Muscle of leg (tissue), 16 donors: ENCODE measurements at places on chromosomes 11 and 22.

DNA sequence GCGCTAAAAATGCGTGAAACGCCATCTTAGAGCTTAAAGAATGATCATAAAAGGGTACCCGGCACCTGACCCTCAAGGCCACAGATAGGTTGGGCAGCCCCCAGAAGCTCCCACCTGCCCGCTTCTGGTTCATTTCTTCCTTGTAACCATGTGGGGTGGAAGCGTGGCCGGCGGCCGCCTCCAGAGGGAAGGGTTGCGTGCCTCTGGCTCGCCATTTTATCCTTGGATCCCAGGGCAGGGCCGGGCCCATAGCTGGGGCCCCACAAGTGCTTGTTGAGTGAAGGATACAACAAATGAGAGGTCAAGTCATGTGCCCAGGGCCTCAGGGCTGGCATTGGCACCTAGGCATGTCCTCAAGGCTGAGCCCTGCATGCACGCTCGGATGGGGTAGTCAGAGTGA is 5.9 kb downstream of the PCNX3 start:
- no peak for DNase-seq

DNA sequence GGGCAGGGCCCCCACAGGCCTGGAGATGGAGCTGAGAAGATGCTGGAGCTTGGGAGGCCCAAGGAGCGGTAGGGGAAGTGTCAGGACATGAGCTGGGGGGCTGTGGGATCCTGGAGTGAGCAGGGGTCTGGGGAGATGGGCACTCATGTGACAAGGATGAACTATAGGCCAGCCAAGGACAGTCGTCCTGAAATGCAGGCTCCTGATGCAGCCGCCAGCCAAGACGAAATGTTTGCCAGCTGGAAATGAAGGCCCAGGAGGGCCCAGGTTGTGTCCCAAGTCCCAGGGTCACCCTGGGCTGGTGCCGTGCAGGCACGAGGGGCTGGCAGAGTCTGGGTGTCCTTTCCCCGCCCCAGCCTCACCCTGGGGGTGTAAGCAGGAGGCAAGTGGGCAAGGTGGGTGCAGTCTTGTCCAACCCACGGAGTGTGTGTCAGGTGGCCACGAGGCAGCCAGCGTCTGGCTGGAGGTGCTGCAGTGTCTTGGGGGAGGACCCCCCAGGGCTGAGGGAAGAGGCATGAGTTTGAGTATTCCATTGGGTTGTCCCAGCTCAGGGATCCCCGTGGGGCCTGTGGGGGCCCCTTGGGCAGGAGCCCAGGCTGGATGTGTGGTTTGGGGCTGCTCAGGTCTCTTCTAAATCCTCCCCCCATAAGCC is 21.4 kb downstream of the MRGPRG start:
- DNase-seq, result no peak

GRCh38 chr11:111733611-111734088 is 32.5 kb downstream of the PPP2R1B start:
- DNase-seq, result peak; percentile 50

- DNase-seq, result no peak
Observed at GRCh38 chr22:23709107-23709506, 18.3 kb downstream of the RGL4 start.

DNA sequence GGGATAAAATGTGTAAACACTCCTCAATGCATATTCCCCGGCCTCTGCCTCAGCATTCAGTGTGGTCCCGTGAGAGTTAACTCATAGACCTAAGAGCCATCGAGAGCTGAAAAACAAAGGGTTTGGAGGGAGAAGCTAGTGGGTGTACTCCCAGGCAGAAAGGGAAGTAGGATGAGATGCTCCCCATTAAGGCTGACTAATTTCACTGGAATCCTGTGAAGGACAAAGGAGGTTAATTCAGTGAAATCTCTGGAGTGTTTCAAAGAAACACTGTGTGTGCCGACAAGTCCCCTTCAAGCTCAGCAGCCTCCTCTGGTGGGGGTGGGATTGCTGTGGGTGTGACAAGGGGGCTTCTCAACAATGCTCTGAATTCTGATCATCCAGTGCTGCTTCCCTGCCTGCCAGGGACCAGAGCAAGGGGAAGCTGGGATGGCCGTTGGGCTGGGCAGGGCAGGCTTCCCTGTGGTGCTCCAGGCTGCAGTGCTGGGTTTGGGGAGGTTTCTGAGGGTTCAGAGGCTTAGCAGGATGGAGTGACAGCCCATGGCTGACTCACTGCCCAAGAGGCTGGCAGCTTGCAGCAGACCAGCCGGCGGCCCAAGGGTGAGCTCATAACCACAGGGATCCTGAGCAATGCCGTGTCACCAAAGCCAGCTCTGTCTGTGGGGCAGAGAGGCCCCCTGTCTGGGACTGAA is 61.4 kb upstream of the BMAL1 start:
- no peak for DNase-seq

DNA sequence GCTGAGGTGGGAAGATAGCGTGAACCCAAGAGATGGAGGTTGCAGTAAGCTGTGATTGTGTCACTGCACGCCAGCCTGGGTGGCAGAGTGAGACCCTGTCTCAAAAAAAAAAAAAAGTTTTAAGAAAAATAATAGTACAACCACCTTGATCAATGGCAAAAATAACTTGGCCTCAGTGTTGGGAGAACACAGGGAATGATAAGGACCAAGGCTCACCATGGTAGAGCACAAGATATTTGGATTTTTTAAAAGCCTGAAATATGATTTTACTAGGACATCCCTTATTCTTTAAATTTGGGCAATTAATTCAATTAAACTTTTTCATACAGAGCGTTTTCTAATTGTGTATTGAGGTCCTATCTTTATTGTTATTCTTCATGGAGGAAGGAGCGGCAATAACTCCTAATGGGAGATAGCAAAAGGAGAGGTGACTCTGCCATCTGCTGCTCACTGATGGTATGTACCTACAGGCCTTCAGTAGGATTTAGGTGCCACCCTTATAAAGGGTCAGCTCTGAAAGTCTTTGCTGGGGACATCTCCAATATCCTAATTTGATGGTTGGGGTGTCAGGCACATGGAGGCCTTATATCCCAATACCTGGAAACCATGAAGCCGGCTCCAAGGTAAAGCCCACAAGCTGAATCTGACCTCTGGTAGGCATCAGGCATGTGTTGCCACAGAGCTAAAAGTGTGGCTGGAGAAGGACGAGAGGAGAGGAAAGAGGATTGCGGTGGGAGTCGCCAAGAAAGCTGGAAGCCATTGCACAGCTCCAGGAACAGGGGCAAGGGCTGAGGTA is 21.9 kb upstream of the POLD3 start:
- peak; percentile 44 for DNase-seq

DNA sequence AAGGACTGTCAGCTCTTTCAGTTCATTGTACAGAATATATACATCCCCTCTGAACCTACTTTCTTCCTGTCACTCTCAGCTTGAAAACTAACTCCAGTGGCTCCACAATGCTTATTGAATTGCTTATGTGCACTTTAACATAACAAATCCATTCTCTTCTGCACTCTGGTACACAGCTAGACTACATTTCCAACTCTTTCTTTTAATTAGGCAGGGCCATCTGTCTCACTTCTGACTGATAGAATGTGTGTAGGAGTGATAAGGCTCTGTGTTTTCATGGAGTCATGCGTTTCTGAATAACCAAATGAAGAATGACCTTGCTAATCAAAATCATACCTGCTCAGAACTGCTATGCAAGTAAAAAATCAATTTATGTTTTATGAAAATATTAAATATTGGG is 278.5 kb upstream of the CCDC179 start:
- DNase-seq, result no peak

DNA sequence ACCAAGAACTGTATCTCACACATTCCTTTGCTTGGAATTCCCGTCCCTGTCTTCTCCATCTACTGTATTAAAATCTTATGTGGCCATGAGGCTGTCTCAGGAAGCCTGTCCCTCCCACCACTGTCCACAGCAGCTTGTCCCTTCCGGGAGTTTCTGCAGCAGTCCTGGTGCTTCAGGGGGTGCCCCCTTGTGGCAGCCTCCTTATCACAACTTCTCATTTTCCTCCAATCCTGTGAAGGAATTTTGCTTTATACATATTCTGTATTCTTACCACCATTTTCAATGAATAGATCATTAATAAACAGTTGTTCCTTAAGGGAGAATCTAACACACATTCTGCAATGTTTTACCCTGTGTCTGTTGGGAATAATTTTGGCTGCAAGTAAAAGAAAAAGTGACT is 220.4 kb upstream of the RAG2 start:
- no peak for DNase-seq

DNA sequence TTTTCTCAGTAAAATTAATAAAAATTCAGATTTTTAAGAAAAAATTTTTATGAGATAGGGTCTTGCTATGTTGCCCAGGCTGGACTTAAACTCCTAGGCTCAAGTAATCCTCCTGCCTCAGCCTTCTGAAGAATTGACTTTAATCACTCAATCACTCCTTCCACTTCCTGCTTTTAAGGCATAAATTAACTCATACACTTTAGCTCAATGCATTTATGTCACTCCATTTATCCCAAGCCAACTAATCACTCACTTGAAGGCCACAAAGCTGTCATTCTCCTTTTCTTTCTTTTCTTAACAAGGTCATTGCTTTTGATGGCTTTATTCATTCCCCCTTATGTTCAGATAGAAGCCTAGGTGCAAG is 877 bp downstream of the ALG9 start:
- DNase-seq, result no peak

GRCh38 chr11:102306048-102306597 is 11.2 kb upstream of the BIRC3 start:
- peak; percentile 29 for DNase-seq

DNA sequence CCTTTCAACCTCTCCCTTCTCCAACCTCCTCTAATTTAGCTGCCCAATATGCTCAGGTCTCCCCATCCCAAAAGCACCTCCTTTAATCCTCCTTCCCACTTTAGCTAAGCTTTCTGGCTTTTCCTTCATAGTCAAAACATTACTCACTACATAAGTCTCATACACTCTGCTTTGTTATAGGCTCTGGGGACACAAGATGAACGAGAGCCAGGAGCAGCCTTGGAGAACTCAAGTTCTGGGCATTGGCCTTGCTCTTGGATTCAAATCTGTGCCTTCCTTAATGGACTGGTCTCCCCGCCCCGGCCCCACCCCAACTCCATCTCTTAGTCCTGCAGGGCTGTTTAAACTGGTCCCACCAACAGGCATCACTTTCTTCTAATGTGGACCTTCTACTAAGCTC is 11.4 kb upstream of the HPX start:
- no peak for DNase-seq

GRCh38 chr11:27717377-27717776 is 17.1 kb upstream of the BDNF start:
- DNase-seq, result no peak

DNA sequence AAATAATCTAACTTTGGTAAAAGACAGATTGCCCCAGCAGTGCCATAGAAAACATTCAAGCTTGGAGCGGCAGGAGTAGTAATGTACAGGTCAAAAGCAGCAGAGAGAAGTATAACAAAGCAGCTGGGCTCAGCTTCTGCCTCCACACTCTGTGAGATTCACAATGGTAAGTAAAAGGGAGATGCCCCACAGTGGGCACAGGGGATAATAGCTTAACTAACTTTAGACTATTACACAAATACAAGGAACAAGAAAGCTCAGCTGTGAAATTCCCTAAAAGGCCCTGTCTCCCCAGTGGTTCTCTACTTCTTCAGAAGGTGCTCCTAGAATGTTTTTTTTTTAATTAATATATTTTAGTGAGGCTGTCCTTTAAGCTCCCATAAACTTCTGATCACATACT is 28.0 kb downstream of the RDX start:
- no peak for DNase-seq

GRCh38 chr11:128259816-128260215 is 327.5 kb downstream of the ETS1 start:
- no peak for DNase-seq

DNA sequence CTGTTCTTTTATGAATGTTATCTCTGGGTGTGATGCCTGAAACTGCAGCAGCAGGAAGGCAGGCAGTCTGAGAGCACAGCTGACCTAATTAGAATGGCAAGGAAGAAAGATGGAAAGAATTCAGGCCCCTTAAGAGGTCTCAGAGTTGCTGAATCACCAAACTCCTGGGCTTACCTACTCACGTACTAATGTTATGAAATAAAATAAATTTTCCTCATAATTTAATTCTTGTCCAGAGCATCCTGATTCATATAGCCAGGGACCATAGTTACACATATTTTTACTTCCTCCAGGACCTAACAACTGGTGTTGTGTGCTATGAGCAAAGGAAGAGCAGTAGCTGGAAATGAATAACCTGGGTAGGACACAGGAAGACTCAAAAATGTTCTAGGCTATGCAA is 41.9 kb downstream of the SNX19 start:
- DNase-seq, result no peak

GRCh38 chr11:70790671-70791300 is 392.5 kb downstream of the CTTN start:
- DNase-seq, result no peak

DNA sequence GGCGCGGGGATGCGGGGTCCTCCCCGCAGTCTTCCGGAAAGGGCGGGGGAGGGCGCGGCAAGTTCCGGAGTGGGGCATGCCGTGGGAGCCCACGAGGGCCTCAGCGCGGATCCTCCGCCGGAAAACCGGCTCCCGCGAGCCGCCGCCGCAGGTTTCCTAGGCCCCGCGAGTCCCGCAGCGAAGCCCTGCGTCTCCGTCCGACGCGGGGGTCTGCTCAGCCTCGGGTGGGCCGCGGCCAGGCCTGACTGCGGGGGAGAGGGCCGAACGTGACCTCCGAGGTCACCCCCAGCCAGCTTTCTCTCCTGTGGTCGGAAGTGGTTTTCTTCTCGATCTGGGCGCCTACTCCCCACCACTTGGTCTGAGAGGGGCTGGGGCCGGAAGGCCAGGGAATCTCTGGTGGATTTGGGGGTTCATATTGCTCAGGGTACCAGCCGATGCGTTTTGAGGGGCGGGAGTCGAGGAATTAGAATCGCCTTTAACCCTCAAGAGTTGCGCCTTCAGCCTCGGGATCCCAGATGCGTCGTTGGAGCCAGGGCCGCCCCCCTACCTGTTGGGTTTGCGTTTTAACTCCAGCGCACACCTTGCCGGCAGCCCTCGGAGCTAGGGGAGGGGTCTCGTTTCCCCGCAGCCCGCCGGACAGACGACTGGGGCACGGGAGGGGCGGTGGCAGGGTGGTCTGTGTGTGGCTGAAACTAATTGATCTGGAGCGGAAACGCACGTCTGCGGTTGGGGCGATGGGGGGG is 3.6 kb upstream of the CCND1 start:
- DNase-seq, result no peak

GRCh38 chr11:87193756-87194470 is 156.2 kb downstream of the TMEM135 start:
- no peak for DNase-seq

DNA sequence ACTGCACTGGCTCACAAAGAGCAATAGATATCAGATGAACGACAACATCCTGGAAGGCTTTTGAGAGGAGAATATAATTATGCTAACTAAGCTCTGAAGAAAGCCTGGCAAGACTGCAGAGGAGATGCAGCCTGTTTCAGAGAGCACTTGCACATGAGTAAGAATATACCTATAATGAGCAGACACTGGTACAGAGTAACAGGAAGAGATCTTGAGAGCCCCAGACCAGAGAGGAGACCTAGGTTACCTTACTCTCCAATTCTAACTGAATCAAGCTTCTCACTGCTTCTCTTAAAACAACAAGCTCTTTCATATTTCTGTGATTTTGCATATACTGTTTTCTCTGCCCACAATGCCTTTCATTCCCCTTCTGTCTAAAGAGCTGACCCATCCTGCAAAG is 66.5 kb downstream of the FAM168A start:
- DNase-seq, result no peak

DNA sequence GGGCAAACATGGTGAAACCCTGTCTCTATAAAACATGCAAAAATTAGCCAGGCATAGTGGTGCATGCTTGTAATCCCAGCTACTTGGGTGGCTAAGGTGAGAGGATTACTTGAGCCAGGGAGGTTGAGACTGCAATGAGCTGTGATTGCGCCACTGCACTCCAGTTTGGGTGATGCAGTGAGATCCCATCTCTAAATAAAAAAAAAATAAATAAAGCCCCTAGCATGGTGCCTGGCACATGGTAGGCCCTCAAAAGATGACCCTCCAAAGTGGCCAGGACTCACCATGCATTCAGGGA is 74.6 kb downstream of the PTPRJ start:
- DNase-seq, result no peak
